ENCODE measurements at places on chromosomes 5 and 9.

GRCh38 chr9:129816501-129817435 lies 7.2 kb downstream of the TOR1A start:
- DNase-seq, result no peak

GRCh38 chr5:68953231-68953874 lies 140.5 kb upstream of the SLC30A5 start:
- peak; percentile 39 for DNase-seq

GRCh38 chr5:114361724-114362196 lies at the start of gene KCNN2:
Gene KCNN2 (plus strand): TSS chr5:114362070. CDS start chr5:114362140, 70 bp downstream.
- peak; percentile 76 for DNase-seq

DNA sequence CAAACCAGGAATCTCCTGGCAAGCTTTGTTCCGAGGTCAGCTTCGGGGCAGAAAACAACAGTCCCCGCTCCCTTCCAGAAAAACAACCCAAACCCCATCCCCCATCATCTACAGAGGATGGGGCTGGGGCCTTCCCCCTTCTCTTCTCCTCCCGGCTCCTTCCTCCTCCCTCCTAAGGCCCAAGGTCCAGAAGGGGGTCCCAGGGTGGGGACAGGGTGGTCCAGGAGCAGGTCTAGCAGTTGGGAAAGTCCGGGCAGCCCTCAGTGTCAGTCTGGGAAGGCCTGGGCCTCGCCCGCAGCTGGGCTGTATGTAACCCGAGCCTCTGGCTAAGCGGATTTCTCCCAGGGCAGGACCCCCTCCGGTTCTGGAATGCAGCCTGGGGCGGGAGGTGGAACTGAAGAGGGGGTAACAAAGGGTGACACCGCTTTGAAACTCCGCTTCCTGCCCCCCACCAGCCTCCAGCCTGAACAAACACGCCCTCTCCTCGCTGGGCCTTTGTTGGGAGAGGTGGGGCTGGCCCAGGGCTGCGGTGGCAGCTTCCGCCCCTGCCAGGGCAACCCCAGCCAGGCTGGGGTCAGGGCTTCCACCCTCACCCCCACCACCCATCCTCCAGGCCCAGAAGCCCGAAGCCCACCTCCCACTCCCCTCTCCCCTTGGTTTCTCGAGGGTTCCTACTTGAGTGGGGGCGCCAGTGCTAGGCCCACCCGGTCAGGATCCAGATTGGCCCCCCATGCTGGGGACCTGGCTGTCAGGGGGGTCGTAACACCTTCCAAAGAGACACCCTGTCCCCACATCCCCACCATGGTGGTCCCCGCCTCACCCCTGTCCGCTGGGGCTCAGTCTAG lies 63.5 kb downstream of the C9orf50 start:
- DNase-seq, result peak; percentile 98

- DNase-seq, result no peak
Measured at GRCh38 chr9:134298000-134298399, 28.3 kb upstream of the RXRA start.

DNA sequence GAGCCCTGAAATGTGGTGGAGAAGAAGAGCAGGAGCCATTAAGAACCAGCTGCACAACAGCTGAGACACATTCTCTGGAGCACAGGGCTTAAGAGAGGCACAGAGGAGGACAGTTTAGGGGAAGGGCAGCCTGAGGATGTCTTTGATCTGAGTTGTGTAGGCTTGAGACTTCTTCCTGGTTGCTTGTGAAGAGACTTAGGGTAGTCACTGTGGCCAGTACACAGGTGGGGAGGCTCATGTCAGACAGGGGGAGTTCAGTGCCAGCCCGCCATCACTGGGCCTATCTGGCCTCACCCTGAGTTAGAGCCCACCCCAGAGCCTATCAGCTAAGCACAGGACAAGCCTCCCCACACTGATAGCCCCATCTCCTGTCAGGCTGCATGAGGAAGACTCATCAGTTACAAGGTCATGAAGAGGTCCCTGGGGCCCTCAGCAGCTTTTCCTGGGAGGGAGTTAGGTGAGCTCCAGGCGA lies 19.8 kb downstream of the SLC22A4 start:
- DNase-seq, result no peak

DNA sequence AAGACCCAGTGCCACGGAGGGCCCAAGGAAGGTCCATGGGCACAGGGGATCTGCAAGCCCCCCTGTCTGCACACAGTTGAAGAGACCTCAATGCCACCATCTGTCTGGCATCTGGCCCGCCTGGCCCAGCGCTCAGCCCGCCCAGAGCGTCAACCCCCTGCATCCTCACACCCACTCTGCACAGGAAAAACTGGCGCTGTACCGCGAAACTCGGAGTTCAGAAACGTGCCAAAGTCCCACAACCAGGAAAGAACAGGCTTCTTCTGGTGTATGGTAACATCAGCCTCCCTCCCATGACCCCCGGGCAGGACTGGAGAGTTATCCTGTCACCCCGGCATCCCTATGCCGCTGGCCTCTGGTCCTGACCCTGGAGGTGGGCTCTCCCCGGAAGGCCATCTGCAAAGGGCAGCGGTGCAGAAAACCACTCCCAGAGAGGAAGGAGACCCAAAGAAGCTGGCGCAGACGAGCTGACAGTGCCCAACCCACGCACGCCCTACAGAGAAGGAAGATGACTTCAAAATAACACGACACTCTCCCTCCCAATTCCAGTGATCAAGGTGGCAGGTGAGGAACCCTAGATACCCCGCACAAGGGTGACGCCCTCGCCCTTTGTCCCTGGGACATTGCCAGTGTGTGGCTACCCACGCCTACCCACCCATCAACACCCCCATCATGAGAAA lies 18.9 kb downstream of the VAV2 start:
- no peak for DNase-seq

DNA sequence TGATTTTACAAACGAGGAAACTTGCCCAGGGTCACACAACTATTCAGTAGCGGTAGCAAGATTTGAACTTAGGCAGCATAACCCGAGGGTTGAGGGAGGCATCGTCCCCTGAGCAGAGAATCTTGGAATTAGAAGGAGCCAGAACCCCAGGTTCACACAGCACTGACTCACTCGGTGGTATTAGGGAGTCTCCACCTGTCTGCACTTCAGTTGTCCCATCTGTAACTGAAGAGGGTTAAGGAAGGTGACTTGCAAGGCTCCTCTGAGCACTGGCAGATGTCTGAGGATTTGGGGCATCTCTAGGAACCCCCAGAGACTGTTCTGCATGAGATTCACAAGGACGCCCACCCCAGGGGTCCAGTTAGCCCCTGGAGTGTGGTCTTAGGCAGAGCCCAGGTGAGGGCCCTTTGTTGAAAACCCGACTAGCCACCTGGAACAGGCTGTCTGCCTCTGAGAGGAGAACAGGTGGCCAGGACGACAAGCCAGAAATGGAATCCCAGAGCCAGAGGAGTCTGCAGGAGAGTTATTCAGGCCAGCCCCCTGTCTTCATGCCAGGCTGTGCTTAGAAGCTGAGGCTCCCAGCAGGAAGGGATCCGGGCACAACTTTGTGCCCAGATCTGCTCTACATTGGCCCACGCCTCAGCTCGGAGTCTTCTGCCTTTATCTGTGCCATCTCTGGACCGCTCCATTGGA lies 50.0 kb upstream of the ORM1 start:
- no peak for DNase-seq

GRCh38 chr5:103519550-103519949 lies 43.0 kb downstream of the NUDT12 start:
- DNase-seq, result no peak

GRCh38 chr9:35675732-35676392 lies 2.1 kb downstream of the CA9 start:
- DNase-seq, result peak; percentile 61

GRCh38 chr5:12250454-12250853 lies 346.2 kb upstream of the CTNND2 start:
- no peak for DNase-seq

GRCh38 chr9:124440786-124441185 lies 9.5 kb upstream of the ADGRD2 start:
- DNase-seq, result no peak

DNA sequence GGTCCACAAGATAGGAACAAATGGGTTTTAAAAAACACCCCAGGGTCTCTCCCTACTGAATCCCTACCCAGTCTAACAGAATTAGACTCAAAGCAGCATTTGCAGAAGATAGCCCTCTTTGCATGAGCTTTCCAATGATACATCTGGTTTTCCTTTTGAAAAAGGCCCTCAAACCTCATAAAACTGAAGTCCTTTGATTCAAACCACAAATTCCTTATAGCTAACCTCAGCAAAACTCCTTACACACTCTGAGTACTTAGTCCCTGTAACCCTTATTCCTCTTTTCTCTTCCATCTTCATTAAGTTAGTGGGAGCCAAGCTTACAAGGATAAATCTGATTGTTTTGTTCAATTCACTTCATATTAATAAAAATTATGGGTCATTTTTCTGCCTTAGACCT lies 90.5 kb upstream of the TNC start:
- DNase-seq, result peak; percentile 66

DNA sequence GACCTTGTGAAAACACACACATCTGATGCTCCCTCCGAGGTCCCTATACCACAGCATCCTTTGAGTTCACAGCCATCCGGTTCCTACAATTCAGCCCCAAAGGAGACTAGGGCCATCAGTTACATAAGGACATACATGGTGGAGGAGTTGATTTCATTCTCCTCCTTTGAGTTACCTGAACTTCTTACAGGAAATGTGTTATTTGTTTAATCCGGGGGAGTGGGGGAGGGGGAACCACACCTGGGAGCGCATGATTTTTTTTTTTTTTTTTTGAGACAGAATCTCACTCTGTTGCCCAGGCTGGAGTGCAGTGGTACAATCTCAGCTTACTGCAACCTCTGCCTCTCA lies 30.7 kb downstream of the SEMA4D start:
- no peak for DNase-seq

DNA sequence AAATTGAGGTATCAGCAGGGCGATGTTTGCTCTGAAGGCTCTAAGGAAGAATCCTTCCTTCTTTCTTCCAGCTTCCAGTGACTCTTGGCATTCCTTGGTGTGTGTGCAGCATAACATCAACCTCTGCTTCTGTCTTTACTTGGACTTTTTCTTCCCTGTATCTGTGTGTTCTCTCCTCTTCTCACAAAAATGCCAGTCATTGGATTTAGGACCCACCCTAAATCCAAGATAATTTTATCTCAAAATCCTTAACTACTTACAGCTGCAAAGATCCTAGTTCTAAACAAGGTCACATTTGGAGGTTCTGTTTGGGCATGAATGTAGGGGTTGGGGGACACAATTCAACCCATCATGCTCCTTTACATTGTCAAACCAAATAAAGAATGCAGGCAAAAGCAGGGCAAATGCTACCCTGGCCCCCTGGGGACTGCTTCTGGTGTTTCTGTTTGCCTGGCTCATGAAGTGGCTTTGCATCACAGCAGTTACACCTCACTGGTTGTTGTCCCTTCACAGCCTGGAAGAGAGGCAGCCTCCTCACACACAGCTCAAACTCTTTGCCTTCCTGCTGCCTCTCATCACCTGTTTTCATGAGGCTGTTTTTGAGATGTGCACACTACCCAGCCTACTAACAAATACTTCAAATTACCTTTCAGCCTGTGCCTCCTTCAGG lies 64.8 kb upstream of the PLCXD3 start:
- DNase-seq, result no peak

All from astrocyte of the hippocampus (primary cell).